NCI-H1694 (cell line): ENCODE measurements at places on chromosomes 1 and 21.

- DNase-seq: no peak
Observed at GRCh38 chr1:217273866-217274265, 357.0 kb downstream of the GPATCH2 start.

- DNase-seq: peak; percentile 98
Observed at GRCh38 chr1:114757455-114758255, at the start of gene CSDE1. CSDE1 (minus strand) TSS chr1:114757984; CDS start chr1:114739890, 18,094 bp downstream.

DNA sequence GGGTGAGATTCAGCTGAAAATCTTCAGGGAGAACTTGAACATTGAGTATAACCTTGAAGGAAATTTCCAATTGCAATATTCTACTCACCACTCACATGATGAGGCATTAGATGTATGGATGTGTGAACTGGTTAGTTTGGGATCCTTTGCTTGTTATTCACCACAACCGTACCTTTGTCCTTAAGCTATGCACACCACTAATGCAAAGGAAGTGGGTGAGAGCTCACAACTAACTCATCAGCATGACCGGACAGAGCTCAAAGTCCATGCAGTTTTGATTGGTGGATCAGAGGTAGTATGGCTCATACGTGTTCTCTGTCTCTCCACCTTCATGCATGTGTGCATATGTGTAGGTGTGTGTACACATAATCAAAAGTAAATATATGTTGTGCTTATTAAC, 43.5 kb upstream of the MROH9 start:
- DNase-seq: no peak

GRCh38 chr1:1347663-1348419, 1.4 kb downstream of the DVL1 start:
- DNase-seq: no peak

DNA sequence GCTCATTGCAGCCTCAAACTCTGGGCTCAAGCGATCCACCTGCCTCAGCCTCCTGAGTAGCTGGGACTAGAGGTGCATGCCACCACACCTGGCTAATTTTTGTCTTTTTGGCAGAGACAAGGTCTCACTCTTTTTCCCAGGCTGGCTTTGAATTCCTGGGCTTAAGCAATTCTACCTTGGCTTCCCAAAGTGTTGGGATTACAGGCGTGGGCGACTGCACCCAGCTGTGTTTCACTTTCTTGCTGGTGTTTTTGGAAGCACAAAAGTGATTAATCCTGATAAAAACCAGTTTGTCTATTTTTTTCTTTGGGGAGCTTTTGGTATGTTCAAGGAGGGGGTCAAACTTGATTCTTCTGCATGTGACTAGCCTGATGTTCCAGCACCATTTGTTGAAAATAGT, 19.3 kb downstream of the RNF11 start:
- no peak for DNase-seq

DNA sequence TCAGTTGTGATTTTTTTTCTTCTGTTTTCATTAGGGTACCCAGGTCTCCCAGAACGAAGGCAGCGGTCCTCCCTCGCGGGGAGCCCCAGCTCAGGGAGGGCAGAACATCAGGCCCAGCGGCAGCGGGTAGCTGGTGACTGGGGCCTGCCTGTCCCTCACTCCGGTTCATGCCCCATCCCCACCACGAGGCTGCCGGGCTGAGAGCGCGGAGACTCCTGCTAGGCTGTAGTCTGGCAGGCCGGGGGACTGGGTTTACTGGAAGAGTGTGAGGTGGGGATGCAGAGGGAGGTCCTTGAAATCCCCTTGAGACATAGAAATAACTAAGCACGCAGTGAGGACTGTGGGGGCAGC, 10.5 kb downstream of the BRINP2 start:
- DNase-seq: no peak

DNA sequence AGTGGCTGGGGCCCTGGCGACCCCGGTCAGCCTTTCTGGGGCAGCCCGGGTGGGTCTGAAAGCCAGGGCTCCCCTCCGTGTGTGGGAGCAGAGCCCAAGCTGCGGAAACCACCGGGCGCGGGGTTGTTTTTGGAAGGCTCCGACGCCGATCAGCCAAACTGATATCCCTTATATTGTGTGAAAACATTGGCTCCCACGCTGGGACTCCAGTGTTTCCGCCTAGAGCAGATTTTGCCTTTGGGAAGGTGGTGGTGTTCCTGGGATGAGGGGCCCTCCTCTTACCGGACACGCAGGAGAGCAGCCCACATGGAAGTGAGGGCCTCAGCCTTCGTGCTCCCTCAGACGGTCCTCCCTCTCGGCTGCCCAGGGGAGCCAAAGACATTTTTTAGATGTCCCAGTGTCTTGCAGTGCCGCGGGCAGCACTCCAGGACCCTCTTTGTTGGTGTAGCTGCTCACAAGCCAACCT, 54.3 kb downstream of the NGF start:
- DNase-seq: no peak

- DNase-seq: no peak
Observed at GRCh38 chr1:175713381-175713780, 30.0 kb downstream of the TNR start.

DNA sequence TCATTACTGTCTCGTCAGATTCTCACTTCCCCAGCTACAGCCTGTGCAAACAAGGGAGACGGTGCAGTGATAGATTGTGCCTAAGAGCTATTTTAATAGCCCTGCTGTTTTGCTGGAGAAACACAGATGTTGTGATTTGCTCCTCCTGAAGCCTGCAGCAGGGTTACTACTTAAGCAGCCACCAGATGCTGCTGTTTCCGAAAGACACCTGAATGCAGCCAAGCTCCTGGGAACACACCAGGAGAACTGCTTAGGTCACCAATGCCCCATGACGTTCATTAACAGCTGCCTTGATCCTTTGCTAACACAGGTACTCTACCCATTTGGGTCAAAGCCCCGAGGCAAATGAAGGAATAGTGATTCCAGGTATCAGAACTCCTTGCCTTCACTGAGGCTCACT, 411.8 kb upstream of the DAB1 start:
- no peak for DNase-seq
